ENCODE measurements at places on chromosomes 1 and 21.
A peak's percentile ranks its signal among the peaks of the same experiment; 100 is the strongest.

DNA sequence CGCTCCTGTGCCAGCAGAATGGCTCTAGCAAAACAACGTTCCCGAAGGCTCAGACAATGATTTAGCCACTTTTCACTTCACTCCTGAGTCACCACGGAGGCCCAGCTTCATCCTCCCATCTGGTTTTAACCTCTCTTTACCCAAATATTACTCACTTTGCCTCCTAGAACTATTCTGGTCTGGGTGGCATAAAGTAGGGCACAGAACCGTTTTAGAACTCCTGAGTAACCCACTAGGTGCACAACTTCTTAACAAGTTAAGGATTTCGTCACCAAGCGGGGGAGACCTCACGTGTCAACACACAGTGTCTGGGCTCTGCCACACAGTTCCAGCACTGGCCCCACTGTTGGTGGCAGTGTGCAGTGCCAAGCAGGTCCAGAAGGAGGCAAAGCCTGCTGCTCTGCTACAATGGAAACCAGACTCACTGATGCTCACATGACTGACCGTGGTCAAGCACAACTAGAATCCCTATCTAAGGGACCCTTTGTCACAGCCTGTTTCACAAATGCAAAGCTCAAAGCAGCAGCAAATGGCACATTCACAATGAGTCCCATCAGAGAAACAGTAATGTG, 121.7 kb downstream of the SIPA1L2 start:
- DNase-seq = no peak

DNA sequence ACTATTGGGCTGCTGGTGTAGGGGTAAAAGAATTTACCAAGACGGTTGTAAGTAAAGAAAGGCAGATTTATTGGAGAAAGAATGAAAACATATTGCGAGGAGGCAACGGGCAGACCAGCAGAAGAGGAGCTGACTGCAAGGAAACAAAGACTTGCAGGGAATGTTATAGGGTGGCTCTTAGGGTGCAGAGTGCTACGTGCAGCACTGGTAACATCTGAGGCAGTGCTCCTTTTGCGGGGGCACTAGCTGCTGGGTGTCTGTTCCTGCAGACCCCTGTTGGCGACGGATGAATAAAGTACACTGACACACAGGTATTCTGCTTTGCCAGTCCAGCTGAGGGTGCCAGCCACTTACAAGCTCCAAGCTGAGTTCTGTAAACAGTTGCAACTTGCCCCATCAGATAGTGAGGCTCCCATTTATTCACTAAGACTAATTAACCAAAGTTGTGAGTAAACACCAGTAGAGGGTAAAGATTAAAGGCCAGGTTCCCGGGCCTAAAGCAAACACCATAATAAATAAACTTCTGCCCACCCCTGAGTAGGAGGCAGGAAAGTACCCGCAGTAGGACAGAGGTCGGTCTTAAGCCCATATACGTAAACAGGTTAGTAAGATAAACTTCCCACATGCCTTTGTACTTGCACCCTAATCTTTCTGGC, 140.2 kb upstream of the KCNK1 start:
- DNase-seq = no peak

DNA sequence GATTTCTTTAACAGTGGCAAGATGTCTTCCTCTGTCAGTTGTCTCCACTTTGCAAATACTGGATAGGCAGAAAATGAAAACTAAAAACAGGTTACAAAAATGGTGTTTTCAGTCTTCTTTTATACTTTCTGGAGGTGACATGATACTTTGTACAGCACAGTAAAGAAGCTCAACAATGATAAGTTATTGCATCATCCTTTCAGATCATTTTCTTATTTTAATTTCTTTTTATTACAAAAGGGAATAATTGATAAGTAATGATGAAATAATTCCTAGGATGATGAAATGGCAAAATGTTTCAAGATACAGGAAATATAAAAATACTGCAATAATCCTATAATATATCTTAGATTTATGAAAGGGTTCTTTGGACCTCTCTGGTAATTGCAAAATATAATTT, 16.5 kb downstream of the GORAB start:
- no peak for DNase-seq

- peak; percentile 58 for DNase-seq
These were observed 62.8 kb upstream of the ZBTB40 start for GRCh38 chr1:22388671-22389450.

GRCh38 chr1:185111873-185112272, 44.9 kb downstream of the TRMT1L start:
- DNase-seq = no peak

DNA sequence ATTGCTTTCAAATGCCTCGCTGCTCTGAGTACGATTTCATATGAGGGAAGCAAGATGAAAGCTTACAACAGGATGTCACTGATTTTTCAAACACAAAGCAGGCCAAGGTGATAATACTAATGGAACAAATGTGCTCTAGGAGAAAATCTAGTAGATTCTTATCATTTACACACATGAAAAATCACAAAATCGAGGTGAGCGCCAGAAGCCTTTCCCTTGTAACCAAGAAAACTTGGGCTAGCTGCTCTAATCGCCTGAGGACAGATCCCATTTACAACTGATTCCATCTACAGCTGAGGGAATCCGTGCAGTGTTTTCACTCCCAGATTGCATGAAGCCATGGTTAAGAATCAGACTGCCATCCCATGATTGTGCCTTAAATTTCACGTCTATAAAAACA, 117.5 kb downstream of the TM2D1 start:
- DNase-seq = no peak

GRCh38 chr1:74486036-74486435, 26.4 kb downstream of the LRRC53 start:
- no peak for DNase-seq
